ENCODE measurements at places on chromosomes 5 and 9.

DNA sequence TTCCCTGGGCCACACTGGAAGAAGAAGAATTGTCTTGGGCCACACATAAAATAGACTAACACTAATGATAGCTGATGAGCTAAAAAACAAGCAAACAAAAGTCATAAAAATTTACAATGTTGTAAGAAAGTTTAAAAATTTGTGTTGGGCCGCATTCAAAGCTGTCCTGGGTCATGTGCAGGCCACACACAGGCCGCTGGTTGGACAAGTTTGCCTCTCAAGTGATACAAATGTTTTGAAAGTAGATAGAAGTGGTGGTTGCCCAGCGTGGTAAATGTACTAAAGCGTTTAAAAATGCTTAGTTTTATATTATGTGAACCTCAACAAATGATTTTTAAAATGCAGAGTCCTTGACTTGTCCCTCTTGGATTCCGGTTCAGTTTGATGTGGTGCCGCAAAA, 94.9 kb upstream of the TBCA start:
- DNase-seq = no peak

DNA sequence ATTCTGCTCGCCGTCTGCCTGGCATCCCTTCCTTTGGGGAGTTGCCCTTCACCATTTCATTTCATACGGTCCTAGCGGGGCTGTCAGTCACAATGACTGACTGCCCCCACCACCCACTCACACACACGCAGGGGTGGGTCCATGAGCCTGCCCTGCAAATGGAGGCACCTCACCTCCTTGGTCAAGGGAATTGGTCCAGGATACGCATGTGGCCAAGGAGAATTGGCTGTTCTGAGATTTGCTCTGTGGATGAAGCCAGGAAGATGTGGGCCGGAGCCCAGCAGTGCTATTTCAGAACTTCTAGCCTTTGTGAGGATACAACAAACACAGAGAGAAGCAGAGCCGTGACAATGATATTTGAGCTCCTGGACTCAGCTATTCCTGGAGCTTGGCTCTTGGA, 17.0 kb downstream of the C1QTNF2 start:
- DNase-seq = no peak

DNA sequence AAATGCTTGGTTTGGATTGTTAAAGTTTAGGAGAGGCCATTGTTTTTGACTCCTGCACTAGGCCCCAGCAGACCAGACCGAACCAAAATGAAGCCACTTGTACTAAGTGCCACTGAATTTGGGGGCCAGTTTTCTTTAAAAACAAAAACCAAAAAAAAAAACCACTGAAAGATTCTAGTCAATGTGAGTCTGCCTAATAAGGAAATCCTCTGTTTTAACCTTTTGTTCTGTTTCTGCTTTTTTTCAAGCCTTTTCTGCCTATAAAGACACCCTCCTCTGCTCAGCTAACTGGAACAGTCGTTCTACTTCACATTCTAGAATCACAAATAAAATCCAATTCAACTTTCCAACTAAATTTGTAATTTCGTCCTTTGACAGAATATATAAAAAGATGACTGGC, 64.9 kb downstream of the SERINC5 start:
- no peak for DNase-seq

GRCh38 chr9:34984049-34984448, 5.5 kb upstream of the DNAJB5 start:
- DNase-seq = no peak

DNA sequence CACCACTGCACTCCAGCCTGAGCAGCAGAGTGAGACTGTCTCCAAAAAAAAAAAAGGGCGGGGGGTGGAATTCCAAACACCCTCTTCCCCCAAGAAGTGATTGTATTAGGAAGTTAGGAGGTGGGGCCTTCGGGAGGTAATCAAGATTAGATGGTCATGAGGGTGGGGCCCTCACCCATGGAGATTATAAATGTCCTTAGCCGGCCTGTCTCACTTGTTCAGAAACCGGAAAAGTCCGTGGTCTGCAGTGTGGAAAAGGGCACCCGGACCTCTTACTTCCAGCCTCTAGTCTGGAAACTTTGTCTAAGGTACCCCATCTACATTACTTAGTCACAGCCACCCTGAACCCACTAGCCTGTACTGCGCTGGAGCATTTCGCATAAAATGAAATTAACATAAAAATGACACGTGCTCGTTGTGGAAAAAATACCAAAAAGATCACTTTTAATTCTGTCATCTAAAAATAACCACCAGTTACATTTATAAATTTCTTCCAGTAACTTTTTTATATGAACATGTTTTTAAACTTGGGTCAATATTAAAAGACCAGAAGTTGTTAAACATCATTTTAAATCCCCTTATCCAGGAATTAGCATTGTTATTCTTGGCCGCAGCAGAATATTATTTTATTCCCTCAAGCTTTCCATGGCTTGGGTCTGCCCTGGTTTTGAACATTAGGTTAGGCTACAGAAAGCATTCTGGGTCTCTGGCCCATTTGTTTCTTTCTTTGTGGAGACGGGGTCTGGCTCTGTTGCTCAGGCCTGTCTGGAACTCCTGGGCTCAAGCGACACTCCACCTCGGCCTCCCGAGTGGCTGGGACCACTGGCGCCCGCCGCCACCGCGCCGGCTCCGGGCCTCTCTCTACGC, 1.2 kb upstream of the CKS2 start:
- DNase-seq = no peak

DNA sequence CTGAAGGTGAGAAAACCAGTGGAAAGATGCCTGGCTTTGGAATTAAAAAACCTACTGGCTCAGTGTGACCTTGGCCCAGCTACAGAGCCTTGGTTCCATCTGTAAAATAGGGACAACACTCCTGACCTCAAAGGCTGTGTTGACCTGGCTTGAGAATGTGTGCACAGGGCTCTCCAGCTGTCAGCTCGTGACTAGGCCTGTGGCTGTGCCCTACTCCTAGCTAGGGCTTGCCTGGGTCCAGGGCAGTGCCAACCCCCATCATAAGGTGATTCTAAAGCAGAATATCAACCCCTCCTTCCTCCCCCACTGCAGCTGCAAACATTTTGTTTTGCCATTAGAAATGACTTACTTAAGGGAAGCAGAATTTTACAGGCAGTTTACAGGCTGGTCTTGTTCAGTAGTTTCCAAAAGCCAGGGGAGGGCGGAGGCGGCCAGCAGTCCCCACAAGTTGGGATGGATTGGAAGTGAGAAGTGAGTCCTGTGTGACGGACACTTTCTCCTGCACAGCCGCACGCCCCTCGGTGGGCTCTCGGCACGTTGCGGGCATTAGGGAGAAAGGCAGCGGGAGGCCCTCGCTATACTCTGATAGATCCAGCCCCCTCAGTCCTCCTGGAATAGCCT, 7.3 kb downstream of the PITX1 start:
- no peak for DNase-seq

DNA sequence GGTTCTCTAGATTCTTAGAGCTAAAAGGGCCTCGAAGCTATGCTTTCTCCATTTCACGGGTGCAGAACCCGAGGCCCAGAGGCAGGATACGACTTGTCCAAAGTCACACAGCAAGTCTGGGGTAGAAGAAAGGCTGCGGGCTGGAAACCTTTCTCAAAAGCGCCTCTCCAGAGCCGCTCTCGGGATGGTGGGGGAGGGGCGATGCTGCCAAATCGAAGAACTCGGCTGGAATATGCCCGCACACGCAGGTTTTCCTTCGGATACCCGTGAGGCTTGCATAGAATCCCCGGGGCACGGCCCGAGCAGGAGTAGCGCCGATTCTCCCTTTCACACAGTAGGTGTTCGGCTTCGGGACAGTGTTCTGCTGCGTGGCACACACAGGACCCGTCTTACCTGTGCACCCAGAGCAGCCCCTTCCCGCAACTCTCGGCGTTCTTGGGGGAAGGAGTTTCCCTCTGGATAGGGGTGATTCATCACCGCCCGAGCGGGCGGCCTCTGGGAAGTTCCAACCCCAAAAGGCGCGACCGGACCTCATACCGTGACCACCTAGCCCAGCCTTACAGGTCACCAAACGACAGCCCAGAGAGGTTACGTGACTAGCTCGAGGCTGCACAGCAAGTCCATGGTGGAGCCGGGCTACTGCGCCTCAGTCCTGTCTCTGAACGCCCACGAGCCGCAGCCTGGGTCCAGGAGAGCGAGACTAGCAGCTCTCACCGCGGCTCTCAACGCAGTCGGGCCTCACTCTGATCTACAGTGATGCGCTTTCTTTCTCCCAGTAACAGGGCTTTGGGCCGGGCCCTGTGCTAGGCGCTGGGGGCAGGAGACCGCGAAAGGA, 4.1 kb downstream of the PAX5 start:
- DNase-seq = no peak

GRCh38 chr5:148912714-148913398, 86.4 kb downstream of the ADRB2 start:
- no peak for DNase-seq

DNA sequence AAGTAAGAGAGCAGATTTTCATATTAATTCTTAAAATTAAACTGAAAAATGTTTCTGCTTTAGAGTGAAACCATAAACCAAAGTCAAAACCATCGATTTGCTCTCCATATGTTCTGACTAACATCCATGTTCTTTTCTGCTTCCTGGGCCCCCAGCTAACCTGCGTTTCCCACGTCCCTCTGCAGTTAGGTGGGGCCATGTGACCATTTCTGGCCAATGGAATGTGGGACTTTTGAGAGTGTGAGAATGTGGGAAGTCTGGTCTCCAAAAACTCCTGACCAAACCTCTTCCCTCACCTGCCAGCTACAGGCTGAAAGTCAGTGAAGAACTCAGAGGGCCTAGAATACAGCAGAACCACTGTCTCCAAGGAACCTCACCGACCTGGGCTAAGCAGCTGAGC, 44.9 kb downstream of the ANKH start:
- DNase-seq = no peak

- DNase-seq = no peak
Observed at GRCh38 chr5:147403651-147404640, 105.9 kb downstream of the DPYSL3 start.

GRCh38 chr9:129783516-129784361, 19.2 kb upstream of the TOR1B start:
- DNase-seq = peak; percentile 49

DNA sequence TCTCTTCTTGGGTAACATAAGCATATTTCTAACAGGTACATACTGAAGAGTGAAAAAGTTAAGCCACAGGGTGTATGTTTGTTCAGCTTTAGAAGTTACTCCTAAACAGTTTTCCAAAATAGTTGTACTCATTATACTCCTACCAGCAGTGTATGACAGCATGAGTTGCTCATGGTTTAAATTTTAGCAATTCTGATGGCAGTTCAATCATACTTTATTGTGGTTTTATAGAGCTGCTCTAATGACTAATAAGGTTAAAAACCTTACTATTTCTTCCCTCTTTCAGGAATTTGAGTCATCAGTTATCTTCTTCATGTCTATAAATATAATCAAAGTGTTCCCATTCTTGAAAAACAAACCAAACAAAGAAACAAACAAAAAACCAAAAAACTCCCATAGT, 81.5 kb downstream of the CAAP1 start:
- DNase-seq = no peak

DNA sequence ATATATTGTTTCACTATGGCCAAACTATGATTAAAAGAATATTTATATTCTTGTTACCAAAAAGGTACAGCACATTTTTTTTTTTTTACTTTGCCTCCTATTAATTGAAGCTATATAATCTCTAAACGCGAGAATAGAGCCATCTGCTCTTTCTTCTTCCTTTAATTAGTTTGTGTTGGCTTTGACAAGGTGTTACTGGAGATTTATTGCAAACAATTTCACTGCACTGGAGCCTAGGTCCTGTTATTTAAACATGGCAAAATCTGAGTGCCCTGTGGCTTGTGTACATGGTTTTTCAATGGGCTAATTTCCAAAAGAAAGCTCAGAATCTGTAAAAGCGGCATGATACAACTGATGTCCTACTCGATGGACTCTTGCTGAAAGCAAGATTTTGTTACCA, 40.8 kb upstream of the GABRG2 start:
- no peak for DNase-seq

GRCh38 chr5:31496891-31497290, 35.0 kb downstream of the DROSHA start:
- DNase-seq = no peak

- DNase-seq = no peak
Observed at GRCh38 chr9:121887553-121888437, 205.3 kb downstream of the TTLL11 start.

DNA sequence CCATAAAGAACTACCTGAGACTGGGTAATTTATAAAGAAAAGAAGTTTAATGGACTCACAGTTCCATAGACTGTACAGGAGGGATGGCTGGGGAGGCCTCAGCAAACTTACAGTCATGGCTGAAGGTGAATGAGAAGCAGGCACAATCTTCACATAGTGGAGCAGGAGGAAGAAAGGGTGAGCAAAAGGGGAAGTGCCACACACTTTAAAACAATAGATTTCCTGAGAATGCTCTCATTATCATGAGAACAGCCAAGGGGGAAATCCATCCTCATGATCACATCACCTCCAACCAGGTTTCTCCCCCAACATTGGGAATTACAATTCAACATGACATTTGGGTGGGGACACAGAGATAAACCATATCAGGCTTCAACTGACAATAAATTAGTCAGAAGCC, 664.9 kb downstream of the TAF11L14 start:
- no peak for DNase-seq

- DNase-seq = no peak
Observed at GRCh38 chr9:28056006-28056405, 482.7 kb upstream of the C9orf72 start.

GRCh38 chr5:82816926-82817325, 260.3 kb downstream of the TMEM167A start:
- DNase-seq = no peak

GRCh38 chr5:132059043-132059695, 1.3 kb upstream of the IL3 start:
- no peak for DNase-seq

- DNase-seq = peak; percentile 46
Observed at GRCh38 chr5:175652741-175653663, 4.9 kb upstream of the HRH2 start.

DNA sequence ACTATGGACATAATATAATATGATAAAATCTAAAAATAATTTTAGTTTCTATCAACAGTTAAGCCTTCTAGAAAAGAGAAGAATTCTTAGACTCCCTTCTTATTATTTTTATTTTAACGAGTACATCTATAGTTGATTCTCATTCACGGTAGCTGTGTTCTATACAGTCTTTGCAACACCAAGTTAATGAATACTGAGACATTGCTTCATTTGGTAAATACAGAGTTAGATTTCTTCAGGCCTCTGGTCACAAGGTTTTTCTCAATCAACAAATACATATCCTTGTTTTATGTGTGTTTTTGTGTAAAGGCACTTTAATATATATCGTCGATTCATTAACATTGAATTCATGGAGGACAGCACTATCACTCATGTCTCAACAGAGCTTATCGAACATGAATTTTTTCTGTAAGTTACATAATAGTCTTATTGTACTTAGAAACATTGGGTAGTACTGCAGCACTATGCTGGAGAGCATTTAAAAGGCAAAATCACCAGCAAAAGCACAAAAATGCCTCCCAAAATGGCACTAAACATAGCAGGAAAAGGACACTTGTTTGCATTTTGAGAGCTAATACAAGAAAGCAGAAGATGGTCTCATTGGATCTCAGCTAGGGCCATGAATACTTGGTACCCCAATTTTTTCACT, 239.0 kb downstream of the FGF10 start:
- DNase-seq = no peak

DNA sequence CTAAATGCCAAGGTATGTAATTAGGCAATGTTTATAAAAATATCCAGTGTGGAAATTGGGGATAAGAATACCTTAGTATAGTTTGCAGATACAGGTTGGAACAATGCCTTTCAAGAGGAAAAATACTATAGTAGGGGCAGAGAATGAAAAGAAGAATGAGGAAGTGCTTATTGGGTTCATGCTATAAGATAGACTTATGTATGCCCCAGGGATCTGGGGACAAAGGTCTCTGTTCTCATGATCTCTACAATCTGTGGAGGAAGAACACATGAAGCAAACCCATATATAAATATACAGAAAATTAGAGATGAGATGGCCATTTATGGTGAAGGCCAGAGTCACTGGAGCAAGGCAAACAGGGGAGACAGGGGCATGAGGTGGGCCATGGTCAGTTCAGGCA, 106.5 kb upstream of the DAB2 start:
- DNase-seq = no peak

Data from stimulated activated CD8-positive, alpha-beta memory T cell treated with anti-CD3 and anti-CD28 coated beads, Interleukin-7, amount 100 ng/mL, for 1 hour (primary cell).